NK-92 treated with Interleukin-12 subunit alpha and Interleukin-12 subunit beta, amount 100 ng/mL, for 24 hours (cell line): ENCODE measurements at places on chromosomes 3 and 15.
A peak's percentile ranks its signal among the peaks of the same experiment; 100 is the strongest.

GRCh38 chr3:14412831-14413380 lies 10.5 kb downstream of the SLC6A6 start:
- no peak for DNase-seq

GRCh38 chr15:68337826-68338225 lies 60.3 kb downstream of the FEM1B start:
- DNase-seq, result no peak

- no peak for DNase-seq
These were observed 49.7 kb downstream of the ADAM10 start for GRCh38 chr15:58699769-58700168.

DNA sequence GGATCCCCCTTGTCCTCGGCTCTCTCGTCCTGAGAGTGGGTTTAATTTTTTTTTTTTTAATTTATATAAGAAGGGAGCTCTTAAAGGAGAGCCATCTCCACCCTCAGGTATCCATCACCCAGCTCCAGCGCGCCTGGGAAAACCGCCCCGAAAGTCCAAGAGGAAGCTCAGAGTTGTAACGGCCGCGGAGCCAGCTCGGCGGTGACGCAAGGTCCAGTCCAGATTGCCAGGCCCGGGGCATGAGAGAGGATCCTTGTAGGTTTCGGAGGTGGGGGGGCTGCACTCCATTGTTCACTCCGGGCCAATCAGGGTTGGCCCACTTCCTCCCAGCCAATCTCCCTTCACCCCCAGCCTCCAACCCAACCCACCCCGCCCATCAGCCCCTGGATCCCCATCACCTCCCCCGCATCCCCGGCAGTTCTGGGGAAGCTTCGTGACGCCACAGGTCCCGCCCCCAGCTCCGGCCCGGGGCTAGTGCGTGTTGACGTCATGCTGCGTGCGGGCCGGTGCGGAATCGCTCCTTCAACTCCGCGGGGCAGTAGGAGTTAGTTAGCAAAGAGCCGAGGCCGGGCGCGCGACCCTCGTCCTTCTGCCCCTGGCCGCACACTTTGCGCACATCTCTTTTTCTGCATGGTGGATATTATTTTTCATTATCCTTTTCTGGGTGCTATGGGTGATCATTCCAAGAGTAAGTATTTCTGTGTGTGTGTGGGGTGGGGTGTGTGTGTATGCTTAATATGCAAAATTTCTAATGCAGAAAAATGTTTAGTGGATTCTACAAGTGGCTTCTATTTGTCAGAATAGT lies at the start of gene ISL2:
Gene ISL2, plus strand, starts transcription at position 520 of the 805 bp plus-strand sequence. Its CDS starts 111 bp downstream, at position 631.
- DNase-seq, result peak; percentile 97

GRCh38 chr15:68360721-68361120 lies 71.2 kb downstream of the ITGA11 start:
- DNase-seq, result no peak

DNA sequence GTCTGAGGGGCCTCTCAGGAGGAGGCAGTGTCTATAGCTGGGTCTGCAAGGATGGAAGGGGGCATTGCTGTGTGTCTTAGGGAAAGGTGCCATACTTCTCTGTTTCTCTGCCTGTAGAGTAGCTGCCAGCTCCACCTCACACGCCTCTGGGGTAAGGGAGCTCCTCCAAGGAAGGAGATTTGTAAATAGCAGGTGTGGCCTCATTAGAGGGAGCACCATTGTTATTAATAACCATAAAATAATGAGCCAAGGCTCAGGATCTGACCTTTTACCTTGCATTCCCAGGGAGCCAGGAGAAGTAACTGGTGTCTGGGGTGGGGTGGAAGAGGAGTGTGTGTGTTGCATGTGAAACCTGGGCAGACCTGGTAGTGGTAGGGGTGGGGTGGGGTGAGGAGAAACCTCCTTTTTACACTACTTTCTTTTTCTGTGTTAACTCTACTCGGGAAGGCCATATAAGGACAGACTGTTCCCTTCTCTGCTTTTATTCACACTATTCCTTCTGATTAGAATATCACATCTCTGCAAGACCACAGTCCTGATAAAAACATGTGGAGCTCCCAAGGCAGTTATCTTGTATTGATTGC lies 2.2 kb upstream of the C15orf39 start:
- no peak for DNase-seq

DNA sequence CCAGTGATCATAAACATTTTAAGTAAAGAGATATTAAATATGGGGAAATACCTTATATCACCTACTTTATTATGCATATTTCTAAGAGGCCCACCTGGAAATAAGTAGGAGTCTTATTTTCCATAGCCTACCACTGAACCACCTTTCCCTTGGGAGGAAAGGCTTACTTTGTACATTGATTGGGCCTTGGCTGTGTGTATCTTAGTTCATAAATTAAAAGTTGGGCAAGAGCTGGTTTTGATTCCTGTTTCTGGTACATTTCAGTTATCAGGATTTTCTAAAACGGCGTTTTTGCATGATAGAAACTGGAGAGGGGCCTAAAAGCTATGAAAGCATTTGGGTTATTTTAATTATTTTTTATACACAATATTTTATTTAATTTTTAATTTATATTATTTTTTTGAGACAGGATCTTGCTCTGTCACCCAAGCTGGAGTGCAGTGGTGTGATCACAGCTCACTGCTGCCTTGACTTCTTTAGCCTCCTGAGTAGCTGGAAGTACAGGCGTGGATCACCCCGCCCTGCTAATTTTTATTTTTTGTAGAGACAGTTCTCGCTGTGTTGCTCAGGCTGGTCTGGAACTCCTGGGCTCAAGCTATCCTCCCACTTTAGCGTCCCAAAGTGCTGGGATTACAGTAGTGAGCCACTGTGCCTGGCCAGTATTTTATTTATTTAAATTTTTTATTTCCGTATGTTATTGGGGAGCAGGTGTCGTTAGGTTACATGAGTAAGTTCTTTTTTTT lies 2.6 kb downstream of the GMPS start:
- DNase-seq, result no peak

GRCh38 chr3:127216415-127217261 lies 23.7 kb downstream of the PRR23E start:
- no peak for DNase-seq

GRCh38 chr3:31288641-31289100 lies 244.1 kb upstream of the STT3B start:
- no peak for DNase-seq

- DNase-seq, result no peak
These were observed 6.5 kb upstream of the OPA1 start for GRCh38 chr3:193586526-193586925.

DNA sequence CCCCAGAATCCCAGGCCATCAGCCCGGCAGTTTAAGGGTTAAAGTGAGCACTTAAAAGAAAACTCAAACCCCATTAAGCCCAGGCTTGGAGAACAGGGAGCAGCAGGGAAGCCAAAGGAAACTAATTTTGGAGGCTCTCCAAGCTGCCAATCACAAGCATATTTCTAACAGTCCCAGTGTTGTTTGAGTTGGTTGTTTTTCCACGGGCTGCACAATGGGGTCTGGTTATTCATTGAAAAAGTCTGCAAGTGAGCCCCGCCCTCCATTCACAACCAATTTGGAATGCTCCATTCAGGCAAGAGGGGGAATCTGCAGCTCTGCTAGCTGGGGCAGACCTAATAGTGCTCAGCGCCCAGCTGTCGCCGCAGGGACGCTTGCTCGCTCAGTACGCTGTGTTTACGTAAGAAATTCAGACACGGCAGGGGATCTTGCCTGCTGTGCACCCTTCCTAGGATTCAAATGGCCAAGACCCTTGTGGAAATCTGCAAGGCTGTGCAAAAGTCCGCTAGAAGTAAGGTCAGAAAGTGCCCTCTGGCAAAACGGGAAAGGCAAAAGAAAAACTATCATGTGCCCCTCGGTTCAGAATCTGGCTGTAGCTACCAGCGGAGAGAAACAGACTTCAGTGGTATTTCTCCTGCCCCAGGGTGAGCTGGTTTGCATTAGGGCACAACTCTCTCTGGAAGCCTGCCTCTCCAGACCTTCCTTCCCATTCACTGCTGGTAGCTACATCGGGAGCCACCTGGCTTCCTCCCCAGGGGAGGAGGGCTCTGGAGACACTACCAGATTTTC lies 11.0 kb downstream of the ETV5 start:
- DNase-seq, result no peak

GRCh38 chr15:77836906-77837648 lies 204.4 kb upstream of the LINGO1 start:
- no peak for DNase-seq

- DNase-seq, result no peak
These were observed 469.4 kb upstream of the ROBO2 start for GRCh38 chr3:76570436-76571057.

- no peak for DNase-seq
These were observed 19.4 kb upstream of the ADAMTS7 start for GRCh38 chr15:78830514-78831228.

GRCh38 chr3:38580450-38581382 lies 68.8 kb downstream of the SCN5A start:
- DNase-seq, result no peak

GRCh38 chr15:50247819-50248655 lies 17.5 kb downstream of the HDC start:
- DNase-seq, result peak; percentile 63

DNA sequence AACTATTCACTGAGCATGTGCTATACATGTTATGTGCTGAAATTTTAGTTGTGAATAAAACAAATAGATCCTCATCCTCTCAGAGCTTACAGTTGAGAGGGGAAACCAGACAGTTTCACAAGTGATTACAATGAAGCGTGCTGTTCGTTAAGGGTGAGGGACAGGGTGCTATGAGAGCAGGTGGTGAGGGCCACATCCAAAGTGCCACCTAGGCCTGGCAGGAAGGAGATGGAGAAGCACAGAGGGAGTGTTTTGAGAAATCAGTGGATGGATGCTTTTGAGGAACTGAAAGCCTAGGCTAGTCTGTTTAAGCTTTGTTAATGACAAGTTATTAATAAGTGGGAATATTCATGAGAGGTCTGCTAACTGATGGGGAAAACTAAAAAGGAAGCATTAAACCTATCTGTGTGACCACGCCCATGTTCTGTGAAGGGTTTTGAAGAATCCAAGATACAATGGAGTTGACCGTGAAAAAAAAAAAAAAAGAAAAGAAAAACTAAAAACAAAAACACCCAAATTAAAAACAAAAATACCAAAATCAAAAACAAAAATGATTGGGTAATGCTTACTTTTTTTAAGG lies 7.3 kb downstream of the MCTP2 start:
- no peak for DNase-seq

- no peak for DNase-seq
These were observed 57.0 kb upstream of the CMTM7 start for GRCh38 chr3:32334675-32335074.

DNA sequence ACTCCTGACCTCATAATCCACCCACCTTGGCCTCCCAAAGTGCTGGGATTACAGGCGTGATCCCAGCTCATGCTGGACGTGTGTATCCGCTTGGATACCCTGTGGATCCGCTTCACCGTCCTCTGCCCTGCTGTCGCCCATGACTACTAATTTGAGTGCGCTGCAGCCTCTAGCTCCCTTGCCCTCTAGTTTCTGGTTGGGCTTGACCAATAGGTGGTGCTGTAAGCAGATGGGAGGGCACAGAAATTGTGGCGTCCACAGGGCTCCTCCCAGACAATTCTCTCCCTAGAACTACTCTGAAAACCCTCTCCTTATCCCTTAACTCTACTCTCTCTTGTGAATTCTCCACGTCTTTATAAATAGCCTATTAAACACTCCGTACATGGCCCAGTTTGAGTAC lies 36.2 kb downstream of the ZPLD1 start:
- no peak for DNase-seq

DNA sequence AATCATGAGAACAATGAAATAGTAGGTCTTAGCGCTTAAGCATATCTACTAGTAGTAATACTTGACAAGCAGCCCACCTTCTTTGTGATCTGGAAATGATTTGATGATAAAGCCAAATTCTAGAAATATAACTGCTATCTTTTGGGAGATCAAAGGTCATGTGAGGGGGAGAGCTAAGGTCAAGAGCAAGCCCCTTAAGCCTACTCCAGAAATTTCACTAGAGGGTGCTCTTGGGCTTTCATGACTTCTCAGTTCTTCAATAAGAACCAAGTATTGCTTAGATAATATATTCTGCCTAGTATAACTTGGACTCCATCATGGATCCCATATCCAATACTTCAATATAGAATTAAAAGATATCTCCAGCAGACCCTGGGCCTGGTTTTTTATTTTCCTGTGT lies 319.6 kb downstream of the ZBTB20 start:
- no peak for DNase-seq

DNA sequence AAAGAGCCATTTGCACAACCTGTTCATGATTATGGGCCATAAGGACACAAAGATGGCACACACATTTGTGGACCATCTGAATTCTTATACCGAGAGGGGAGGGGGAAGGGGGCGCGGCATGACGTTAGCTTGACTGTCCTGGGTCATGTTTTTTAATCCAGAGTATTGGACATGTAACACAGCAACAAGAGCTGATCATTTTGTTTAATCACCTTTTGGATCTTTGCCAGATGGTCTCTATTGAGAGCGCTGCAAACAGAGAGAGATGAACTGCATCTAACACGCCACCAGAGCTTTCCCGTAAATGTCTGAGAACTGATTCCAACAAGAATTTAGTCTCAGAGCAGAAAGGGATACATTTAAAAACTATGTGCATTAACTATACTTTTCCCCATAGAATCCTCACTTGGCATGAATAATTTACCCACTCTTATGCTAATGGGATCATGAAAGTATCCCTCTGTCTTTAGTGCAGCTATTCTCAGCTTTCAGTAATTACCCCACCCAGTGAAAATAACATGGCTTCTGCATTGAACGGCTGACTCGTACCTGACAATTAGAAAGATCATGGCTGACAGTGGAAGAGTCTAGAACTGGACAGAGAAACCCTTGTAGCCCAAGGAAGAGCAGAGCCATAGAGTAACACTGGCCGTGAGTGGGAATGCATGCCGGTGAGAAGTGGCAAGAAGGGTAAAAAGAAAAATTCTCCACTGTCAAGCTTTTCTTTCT lies 22.6 kb downstream of the MEIS2 start:
- DNase-seq, result no peak

- no peak for DNase-seq
These were observed 7.2 kb downstream of the PLD1 start for GRCh38 chr3:171803044-171803443.

DNA sequence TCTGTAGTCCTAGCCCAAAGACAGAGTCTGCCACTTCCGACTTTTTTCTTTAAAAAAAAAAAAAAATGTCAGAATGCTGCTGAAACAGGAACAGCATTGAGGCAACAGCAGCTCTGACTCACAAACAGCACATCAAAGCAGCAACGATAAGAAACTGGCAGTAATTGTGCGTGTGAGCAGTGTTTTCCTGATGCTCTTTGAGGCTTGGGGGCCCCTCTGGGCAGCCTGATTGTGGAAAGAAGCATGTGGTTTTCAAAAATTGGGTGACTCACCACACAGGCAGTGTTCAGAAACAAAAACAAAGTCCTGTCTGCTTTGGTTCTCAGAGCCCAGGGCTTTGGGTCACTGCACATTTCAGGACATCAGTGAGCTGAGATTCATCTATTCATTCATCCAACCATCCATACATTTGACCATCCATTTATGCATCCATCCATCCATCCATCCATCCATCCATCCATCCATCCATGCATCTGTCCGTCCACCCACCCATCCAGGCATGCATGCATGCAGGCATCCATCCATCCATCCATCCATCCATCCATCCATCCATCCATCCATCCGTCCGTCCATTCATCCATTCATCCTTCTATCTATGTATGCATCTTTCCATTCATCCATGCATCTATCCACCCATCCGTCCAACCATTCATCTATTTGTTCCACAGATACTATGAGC lies 308.4 kb downstream of the RPLP1 start:
- peak; percentile 81 for DNase-seq
